ENCODE measurements at places on chromosomes 12 and 14. TPM values are rescaled to one million over a fixed set of nuclear protein-coding genes. Genes with fewer than 3 reads are reported as not detected.

The STAB2 gene
- total RNA-seq, result 14.7 TPM

The DPY19L2 gene
- 0.29 TPM for total RNA-seq

DNA sequence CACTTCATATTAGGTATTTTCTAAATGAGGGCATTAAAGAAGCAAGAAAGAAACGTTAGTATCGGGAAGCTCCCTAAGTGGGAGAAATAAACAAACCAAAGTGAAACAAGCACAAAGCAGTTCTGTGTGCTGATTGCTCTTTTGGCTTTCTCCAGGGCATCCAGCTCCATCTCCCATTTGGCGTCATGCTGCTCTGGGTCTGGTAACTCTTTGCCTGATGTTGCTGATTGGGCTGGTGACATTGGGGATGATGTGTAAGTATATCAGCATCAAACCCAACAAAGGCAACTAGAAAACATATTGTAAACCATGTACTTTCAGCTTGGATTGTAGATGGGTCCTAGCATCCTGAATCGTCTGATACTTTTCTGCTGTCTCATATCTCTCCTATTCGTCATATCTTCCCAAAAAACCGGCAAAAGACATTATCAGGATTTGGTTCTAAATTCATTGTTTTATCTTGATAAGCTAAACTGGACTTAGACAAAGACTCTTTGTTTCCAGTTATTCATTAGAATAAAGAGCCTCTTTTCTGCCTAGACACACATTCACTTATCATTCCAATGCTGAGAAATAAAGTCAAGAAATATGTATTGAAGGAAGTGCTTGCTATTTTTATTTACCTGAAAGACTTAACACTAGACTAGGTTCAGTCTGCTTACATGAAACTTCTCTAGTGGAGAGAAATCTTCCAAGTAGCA, 2.4 kb downstream of the CLEC12B start:
- no peaks in the 10 kb centered on the region for H3K36me3 ChIP-seq
- no peak overlapping the region for H3K27ac ChIP-seq
- H3K4me1 ChIP-seq, result no peaks in the 10 kb centered on the region
- no peak for DNase-seq

- H3K27ac ChIP-seq, result no peak overlapping the region
- no peaks in the 10 kb centered on the region for H3K4me1 ChIP-seq
- DNase-seq, result no peak
- H3K4me3 ChIP-seq, result no peak overlapping the region
- no peaks in the 10 kb centered on the region for H3K36me3 ChIP-seq
- no peaks in the 10 kb centered on the region for H3K27me3 ChIP-seq
These were observed 139.7 kb upstream of the CCND2 start for GRCh38 chr12:4133636-4134447.

GRCh38 chr12:530821-531220, 71.1 kb downstream of the B4GALNT3 start:
- no peak overlapping the region for H3K27ac ChIP-seq
- no peak for DNase-seq
- no peak overlapping the region for H3K4me3 ChIP-seq
- no peaks in the 10 kb centered on the region for H3K27me3 ChIP-seq

GRCh38 chr12:94948232-94948810, 55.2 kb downstream of the NDUFA12 start:
- DNase-seq, result no peak
- no peaks in the 10 kb centered on the region for H3K4me1 ChIP-seq
- no peaks in the 10 kb centered on the region for H3K27me3 ChIP-seq
- H3K4me3 ChIP-seq, result no peak overlapping the region
- no peak overlapping the region for H3K27ac ChIP-seq

- DNase-seq, result no peak
- no peak overlapping the region for H3K4me3 ChIP-seq
- no peaks in the 10 kb centered on the region for H3K4me1 ChIP-seq
- H3K27ac ChIP-seq, result no peak overlapping the region
These were observed 783.0 kb downstream of the TMEM121 start for GRCh38 chr14:106309423-106309822.
